ENCODE measurements at places on chromosomes 6 and 20.
A peak's percentile ranks its signal among the peaks of the same experiment; 100 is the strongest.

DNA sequence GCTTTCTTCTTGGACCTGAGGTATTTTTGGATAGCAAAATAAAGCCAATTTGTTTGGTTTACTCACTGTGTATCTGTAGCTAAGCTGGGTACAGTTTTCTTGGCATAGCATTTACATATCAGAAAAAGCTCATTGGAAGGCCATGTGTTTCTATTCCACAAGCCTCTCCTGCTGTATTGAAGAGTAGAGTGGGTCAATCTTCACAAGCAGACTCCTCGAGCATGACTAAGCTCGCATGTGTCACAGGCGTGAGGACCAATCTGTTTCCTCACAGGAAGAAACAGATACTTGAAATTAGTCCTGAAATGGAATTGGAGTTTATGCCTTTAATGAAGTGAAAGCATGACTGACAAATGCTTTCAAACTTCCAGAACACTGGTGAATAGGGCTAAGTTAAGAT lies 1279.0 kb upstream of the MAP3K7 start:
- no peak for DNase-seq

DNA sequence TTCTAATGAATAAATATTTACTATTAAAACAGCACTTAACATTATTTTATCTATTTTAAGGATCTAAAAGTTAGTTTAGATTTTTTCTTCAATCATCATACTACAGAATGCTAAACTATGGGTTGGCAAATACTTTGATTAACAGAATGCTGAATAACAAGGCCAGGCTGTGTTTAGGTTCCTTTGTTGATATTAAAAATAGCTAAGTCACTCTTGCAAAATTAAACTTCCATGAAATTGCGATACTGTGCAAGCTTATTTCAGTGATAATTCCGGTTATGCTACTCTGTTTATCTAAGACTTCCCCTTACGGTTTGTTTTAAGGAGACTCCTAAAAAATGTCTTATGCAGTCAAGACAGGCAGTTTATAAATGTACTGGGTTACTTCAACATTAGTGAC lies 2.8 kb downstream of the RNF24 start:
- peak; percentile 96 for DNase-seq

GRCh38 chr6:142933701-142934100 lies 11.3 kb downstream of the HIVEP2 start:
- no peak for DNase-seq

- peak; percentile 79 for DNase-seq
Observed at GRCh38 chr6:44316481-44316880, 3.3 kb upstream of the AARS2 start.
